GF-D8 (cell line): ENCODE measurements at places on chromosomes 3 and 15.

DNA sequence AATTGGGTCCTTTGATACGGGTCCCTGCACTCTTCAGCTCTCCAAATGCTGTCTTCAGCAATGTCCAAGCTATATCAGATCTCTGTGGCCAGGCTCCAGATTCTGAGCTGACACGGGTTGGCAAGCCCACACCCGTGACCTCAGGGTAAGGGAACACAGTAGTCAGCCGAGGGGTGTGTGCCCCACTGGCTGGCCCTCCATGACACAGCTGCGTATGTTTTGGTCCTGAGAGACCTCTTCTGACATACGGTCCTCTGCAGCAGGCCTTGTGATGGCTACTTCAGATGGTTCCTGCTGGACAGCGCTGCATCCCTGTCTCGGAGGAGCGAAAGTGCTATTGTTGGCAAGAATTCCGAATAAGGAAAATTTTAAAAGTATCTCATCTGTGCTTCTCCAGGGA, 85.2 kb upstream of the ADAMTS17 start:
- no peak for DNase-seq

GRCh38 chr3:54163441-54163840, 41.1 kb downstream of the CACNA2D3 start:
- no peak for DNase-seq

- no peak for DNase-seq
Measured at GRCh38 chr15:25739687-25740121, 123.4 kb downstream of the ATP10A start.

DNA sequence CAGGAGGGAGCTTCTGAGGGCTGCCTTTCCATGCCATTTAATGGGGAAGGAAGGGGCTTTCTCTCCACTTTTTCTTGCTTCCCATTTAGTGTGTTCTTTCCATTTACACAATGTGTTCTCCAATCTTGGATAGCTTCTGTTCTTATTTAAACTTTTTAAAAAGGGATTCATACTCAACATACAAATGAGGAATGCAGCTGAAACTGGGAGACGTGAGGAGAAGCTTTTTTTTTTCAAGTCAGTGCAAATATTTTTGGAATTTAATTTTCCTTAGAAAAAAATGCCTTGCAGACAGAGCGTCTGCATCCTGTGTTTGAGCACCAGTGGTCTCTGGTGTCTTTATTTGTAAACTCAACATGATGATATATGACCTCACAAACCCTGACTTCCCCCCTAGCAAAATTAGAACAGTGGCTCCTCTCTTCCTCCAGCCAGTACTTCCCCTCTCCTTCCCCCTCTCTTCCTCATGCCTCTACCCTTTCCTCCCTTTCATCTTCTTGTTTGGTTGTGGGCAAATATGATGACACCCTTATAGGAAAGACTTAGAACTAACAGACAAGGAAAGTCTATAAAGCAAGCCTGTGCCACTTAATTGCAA, 48.1 kb upstream of the PCSK6 start:
- no peak for DNase-seq

DNA sequence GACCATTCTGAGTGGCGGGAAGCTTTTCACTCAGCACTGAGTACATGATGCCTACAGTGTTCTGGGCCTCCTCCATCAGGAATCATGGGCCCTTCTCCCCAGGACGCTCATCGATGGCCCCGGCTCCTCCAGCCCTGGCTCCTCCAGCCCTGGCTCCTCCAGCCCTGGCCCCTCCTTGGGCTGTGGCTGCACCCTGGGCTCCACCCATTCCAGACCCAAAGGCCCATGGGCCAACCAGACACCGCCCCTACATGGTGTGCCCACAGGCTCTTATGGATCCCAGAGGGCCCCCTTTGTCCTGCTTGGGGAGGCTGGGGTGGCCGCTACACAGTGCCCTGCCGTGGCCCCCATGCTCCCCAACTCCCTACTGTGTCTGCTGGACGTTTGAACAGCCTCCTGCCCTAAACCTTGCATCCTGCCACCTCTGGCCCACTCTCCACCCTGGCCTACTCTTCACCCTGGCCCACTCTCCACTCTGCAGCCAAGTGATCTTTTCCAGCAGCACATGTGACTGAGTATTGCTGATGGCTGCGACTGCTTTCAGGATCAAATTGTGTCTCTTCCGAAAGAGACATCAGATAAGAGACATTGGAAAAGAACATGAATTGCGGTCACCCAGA, 57.9 kb downstream of the APBA2 start:
- DNase-seq = no peak

DNA sequence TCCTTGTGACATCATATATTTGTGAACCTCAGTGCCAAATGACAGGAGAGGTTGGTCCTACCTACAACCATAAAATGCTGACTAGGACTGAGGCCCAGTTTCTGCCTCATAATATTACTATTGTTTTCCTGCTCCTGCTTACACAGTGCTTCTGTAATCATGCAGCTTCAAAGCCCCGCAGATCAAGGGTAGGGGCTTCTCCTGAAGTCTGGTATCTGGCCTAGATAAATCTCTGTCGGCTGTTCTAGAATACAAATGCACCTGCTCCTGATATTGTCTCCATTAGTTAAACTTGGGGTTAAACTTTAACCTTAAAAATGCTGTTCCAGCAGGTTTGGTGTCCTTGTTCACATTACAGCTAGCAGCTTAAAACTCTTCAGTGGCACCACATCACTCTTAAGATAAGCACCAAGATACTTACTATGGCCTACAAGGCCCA, 552.4 kb downstream of the TUSC7 start:
- no peak for DNase-seq

DNA sequence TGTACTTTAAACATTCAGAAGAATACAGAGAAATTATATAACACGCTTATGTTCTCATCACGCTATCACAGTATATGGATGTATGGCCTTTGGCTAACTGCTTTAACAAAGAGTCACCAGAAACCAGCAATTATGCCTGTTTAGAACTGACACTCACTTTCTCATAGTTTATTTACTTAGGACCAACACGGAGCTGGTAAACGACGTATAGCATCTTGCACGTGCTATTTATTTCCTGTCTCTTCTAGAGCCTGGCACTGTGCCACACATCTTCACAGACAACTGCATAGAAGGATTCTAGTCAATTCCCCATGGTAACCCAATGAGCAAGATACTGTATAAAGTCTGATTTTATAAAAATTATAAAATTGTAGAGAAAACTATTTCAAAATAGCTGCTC, 43.6 kb downstream of the TBC1D2B start:
- no peak for DNase-seq

- DNase-seq = no peak
Measured at GRCh38 chr15:84822653-84823281, 5.6 kb downstream of the ALPK3 start.

DNA sequence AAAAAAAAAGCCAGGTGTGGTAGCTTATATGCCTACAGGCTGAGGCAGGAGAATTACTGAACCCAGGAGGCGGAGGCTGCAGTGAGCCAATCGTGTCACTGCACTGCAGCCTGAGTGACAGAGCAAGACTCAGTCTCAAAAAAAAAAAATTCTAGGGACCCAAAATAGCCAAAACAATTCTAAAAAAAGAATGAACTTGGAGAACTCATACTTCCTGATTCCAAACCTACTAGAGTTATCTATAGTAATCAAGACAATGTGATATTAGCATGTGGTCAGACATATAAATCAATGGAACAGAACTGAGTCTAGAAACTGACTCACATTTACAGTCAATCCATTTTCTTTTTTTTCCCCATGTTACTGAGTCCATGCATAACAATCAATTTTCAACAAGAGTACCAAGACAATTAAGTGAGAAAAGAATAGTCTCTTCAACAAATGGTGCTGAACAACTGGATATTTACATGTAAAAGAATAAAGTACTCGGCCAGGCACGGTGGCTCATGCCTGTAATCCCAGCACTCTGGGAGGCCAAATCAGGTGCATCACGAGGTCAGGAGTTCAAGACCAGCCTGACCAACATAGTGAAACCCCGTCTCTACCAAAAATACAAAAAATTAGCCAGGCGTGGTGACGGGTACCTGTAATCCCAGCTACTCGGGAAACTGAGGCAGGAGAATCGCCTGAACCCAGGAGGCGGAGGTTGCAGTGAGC, 11.9 kb downstream of the PRKAR2A start:
- no peak for DNase-seq

GRCh38 chr3:181382656-181383055, 329.1 kb upstream of the SOX2 start:
- DNase-seq = no peak

DNA sequence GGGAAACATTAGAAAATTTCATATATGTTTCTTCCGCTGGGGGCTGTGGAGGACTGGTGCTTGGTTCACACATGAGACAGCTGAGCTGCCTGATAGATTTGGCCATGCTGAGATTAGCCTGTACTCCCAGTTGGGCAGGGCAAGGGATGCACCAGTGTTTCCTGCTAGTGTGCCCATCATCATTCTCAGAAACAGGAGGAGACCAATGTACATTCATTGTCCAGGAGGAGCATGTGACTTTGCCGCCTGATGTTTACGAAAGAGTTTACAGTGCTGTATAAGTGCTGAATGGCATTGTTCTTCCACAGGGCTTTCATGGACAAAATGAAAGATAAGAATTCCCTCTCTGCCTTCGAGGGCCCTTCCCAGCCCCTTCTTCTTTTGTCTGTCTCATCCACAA, 311.1 kb upstream of the THBS1 start:
- no peak for DNase-seq

GRCh38 chr3:168548719-168549118, 453.0 kb upstream of the GOLIM4 start:
- DNase-seq = no peak

DNA sequence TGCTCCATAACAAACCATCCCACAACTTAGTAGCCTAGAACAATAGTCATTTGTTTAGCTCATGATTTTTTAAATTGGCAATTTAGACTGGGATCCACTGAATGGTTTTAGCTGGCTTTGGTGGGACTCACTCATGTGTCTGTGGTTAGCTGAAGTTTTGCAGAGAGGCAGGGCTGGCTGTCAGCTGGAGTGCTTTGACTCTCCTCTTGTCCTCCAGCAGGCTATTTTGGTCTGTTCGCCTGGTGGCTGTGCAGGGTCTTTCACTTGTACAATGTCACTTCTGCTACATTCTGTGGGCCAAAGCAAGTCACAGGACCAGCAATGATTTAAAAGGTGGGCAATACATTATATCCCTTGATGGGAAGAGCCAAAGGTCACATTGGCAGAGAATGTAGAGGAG, 1146.5 kb downstream of the ROBO2 start:
- no peak for DNase-seq

DNA sequence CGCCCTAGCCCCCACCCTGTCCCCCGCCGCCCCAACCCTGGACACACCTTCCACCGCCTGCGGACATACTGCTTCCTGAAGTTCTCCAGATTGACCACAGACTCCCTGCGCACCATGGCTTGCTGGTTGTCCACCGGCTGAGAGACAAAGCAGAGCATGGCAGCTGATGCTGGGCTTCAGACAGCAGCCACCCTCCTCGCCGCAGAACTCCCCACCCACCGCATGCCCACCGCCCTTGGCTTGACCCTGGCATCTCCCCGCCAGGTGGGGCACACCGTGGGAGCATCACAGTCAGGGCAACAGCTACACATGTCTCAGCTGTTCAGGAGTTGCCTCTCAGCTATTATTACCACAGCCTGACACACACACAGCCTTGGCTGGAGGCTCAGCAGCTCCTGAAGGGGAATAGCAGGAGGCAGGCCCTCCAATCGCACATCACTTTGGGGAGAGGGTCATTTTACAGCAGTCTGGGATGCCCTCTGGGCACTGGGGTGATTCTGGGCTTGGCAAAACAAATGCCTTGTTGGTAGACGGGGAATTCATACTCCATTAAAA, 78.4 kb upstream of the HERC1 start:
- no peak for DNase-seq

- DNase-seq = no peak
Measured at GRCh38 chr15:90684281-90684680, 32.9 kb upstream of the BLM start.

GRCh38 chr15:26623071-26623470, 149.8 kb downstream of the GABRB3 start:
- DNase-seq = no peak
